ENCODE measurements at places on chromosomes 1 and 21.

GRCh38 chr1:155113450-155113980, 14.2 kb upstream of the EFNA1 start:
- peak; percentile 58 for DNase-seq

GRCh38 chr1:219880765-219881457, 47.4 kb downstream of the SLC30A10 start:
- DNase-seq, result no peak

GRCh38 chr1:23657659-23658275, 33.8 kb upstream of the RPL11 start:
- DNase-seq, result no peak

- no peak for DNase-seq
These were observed 74.9 kb downstream of the JAK1 start for GRCh38 chr1:64891448-64891825.

- DNase-seq, result no peak
These were observed 172.8 kb upstream of the CXADR start for GRCh38 chr21:17340081-17340480.

GRCh38 chr1:184504040-184504954, 117.5 kb downstream of the C1orf21 start:
- no peak for DNase-seq

- no peak for DNase-seq
These were observed 13.9 kb downstream of the PHLDA3 start for GRCh38 chr1:201455098-201455497.

DNA sequence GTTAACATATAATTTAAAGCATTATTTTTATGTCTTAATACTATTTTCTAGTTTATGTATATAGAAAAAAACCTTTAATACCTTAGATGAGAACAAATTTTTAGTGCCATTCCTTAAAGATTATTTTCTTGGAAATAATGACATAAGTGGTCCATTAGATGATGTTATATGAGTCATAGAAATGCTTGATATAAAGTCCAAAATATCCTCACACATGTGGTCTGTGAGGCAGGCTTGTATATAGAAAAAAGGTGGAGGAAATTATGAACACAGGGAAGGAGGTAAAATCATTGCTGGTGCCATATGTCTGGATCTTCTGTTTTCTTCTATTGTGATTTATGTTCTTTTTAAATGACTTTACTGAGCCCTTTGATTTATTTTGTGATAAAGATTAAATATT, 79.3 kb downstream of the MAP3K7CL start:
- no peak for DNase-seq

- DNase-seq, result no peak
These were observed 32.4 kb upstream of the CAMSAP2 start for GRCh38 chr1:200706111-200706814.

Measured in NCI-H2171 (cell line).